Hepatic stellate cell (primary cell): ENCODE measurements at places on chromosomes 3 and 15.

- DNase-seq, result no peak
Measured at GRCh38 chr3:128895843-128896697, 16.6 kb downstream of the ACAD9 start.

DNA sequence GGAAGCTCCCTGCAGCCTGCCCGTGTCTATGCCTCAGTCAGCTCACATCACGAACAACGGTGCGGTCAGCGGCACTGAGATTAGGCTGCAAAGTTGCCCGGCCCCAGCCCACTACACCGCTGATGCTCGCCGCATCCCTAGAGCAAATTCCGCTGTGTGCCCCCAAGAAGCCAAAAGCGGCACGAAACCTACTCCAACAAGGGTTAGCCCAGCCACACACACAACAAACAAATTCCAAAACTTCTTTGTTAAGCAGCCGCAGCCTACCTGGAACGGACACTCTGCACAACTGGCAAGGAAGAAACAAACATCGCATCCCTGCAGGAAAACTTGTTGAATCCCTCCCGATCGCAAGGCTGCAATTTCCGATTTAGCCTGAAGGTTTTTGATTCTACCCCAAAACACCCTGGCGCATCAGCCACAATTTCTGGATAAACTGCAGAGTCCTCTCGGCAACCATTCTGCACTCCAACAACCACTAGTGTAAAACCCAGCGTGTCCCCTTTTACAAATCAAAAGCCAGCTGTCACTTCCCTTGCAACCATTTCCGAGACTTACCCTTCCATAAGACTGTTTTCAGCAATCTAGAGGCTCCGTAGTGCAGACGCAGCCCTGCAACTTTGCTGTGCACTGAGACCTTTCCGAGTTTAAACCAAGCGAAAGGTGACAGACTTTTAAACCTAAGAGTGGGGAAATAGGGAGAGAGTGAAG is 449 bp downstream of the ROBO1 start:
- no peak for DNase-seq

- DNase-seq, result peak; percentile 83
Measured at GRCh38 chr15:63089260-63090043, 32.2 kb upstream of the LACTB start.

DNA sequence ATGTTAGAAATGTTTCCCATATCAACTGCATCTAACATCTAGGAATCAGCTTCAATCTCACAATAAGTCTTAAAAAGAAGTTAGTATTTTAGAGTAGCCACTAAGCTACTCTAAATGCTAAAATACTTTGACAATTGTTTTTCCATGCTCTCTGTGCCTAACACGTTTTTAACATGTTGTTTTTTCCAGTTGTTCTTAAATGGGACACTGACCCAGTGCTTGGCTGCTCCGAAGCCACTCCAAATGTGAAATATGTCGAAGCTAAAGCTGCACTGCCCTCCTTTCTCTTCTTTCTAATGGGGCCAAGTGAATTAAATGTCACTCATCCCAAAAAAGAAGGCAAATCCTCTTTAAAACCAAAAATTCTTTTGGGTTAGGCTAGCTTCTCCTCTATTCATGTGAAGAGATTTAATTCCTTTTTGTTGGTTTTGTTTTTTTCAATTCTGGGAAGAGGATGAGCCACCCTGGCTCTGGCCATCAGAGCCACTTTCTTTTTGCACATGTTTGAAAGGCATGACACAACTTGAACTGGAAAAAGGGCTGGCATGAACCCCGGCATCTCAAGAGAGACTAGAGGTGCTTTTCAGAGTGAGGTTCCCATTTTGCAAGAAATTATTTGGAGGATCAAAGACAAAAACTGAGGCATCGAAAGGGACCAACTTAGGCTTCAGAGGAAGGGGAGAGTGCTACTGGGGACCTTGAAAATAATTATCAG is 73.7 kb downstream of the WWTR1 start:
- no peak for DNase-seq

GRCh38 chr3:125192190-125193035 is 20.1 kb downstream of the SLC12A8 start:
- DNase-seq, result no peak

- DNase-seq, result no peak
Measured at GRCh38 chr3:16520241-16520969, 6.9 kb upstream of the RFTN1 start.

DNA sequence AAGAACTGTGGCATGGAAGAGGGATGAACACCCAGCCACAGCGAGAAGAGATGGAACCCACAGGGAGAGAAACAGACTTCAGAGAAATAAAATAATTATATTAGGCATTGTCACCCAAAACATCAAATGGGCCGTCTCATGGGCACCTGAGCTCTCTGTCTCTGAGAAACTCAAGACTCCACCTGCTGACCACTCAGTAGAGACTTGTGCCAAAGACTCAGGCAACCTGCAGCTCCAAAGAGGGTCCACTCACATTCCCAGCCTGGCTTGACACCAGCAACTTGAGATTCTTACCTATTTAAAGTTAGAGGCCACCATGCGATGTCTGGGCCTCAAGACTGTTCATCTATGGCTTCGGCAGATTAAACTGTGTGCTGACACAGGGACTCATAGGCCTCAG is 12.0 kb downstream of the SEMA5B start:
- no peak for DNase-seq

- DNase-seq, result no peak
Measured at GRCh38 chr15:70053001-70053715, 44.6 kb downstream of the TLE3 start.

DNA sequence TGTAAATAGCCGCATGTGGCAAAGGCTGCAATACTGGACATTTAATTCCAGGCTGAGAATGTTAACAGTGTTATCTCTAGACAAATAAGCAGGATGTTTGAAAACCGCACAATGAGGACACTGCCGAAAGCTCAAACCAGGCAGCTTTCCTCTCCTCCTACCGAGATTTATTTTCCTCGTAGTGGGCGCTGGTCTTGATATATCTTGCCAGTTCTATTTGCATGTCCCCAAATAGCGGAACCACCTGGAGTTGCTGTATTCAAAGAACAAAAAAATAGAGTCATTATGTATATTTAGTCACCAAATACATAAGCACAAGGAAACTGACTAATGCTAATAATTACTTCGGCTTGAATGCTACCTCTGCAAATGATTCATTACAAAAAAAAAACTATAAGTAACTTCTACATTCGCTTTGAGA is 46.5 kb downstream of the CYFIP1 start:
- no peak for DNase-seq

- no peak for DNase-seq
Measured at GRCh38 chr3:147400111-147400510, 6.2 kb downstream of the ZIC4 start.

DNA sequence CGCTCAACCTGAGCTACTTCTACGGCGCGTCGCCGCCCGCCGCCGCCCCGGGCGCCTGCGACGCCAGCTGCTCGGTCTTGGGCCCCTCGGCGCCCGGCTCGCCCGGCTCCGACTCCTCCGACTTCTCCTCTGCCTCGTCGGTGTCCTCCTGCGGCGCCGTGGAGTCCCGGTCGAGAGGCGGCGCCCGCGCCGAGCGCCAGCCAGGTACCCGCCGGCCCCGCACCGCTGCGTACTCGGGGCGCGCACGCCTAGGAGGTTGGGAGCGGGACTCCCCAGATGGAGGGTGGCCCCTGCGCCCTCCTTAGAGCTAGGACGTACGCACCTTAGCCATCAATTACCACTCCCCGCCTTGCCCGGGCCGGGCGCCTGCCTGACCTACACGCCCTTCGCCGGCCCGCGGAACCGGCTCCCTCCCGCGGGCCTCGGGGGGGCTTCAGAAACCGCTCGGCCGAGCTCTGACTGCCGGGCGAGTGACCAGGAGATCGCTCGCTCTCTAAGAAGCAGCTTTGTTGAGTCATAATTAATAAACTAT is 466 bp downstream of the NFKBIZ start:
- DNase-seq, result no peak

DNA sequence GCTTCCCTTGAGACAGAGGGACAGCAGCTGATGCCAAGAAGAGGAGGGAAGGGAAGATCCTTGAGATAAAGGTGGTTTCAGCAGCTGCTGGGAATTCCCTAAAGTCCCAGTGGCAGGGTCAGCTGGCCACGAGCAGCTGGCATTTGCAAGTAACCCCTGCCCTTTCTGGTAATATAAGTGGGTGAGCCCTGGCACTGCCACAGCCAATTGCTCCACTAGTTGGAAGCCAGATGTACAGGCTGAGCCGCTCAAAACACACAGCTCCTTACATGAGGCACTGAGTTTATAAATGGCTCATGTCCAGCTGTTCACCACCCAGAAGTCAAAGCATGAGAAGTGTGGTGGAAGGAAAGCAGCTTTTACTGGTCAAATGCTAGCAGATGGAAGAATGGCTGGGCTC is 35.4 kb downstream of the PRR20G start:
- DNase-seq, result no peak

GRCh38 chr3:122104515-122105194 is 49.5 kb downstream of the CD86 start:
- DNase-seq, result no peak

- no peak for DNase-seq
Measured at GRCh38 chr3:64668582-64669510, 19.0 kb downstream of the ADAMTS9 start.
